NCI-H2107 (cell line): ENCODE measurements at places on chromosomes 6 and 20.

DNA sequence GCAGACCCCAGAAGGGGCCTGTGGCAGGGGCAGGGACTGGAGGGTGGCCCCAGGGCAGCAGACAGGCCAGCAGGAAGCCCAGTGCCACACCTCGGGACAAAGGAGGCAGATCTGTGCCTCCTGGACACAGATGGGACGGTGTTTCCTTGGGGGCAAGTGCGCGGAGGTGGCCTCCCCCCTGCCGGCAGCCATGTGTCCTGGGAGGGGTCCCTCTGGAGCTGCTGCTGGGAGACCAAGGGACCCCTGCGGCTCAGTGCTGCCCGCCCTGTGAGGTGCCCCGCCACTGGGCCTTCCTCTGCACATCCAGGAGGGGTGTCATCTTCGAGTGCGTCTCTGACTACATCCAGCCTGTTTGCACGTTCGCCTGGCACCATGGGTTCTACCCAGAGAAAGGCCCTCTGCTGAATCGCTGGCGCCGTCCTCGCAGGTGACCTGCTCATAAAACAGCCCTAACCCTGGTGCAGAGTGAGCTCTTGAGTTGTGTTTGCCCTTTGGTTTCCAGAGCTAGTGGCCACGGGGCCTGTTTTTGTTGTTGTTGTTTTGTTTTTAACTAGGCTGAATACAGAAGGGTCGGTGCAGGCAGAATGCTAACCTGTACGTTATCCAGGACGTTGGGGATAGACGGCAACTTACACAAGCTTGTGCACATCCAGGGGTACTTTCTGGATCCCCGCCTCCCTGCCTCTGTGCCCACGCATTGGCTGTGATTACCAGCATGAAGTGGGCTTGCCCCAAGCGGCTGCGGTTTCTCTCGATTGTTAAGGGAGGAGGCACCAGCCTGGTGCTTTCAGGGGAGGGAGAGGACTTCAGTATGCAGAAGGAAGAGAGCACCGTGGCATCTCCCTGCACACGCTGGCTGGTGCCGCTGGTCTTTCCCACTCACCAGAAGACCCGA, 1.3 kb upstream of the KCNQ2 start:
- peak; percentile 66 for DNase-seq

DNA sequence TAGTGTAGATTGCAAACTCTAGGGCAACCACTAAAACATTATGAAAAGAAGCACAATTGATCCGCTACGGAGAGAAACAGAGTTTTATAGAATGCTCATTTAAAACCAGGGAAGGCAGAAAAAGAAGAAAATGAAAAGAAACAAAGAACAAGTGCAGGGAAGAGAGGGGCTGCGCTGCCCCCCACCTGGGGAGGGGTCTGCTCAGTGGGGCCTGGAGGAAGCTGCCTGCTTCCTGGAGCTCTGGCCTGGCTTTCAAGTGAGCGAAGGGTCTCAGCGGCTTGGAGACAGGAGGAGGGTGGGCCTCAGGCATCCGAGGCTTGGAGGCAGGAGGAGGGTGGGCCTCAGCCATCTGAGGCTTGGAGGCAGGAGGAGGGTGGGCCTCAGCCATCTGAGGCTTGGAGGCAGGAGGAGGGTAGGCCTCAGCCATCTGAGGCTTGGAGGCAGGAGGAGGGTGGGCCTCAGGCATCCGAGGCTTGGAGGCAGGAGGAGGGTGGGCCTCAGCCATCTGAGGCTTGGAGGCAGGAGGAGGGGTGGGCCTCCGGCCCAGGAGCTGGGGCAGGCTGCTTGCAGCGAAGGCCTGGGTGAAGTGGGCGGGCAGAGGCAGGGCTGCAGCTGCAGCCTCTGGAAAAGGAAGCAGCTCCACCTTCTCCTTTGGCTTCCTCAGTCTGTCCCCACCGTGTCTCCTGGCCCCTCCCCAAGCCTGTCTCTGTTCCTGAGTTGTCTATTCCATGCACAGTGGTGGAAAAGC, 406.3 kb downstream of the TAF4 start:
- DNase-seq: no peak

DNA sequence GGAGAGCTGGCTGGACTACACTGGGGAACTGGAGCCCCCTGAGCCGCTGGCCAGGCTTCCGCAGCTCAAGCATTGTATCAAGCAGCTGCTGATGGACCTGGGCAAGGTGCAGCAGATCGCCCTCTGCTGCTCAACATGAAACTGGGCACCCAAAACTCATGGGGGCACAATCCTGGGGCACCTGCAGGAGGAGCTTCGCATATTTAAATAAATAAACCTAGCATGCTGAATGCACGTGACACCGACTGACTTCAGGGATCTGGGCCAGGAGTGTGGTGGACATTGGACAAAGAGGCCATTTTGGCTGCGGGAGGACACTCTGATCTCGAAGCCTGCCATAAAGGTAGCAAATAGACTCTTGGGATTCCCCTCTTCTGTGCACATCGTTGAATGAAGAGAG, 6.8 kb downstream of the SCAND1 start:
- DNase-seq: no peak

GRCh38 chr20:57713505-57713903, 3.7 kb upstream of the PMEPA1 start:
- DNase-seq: no peak

DNA sequence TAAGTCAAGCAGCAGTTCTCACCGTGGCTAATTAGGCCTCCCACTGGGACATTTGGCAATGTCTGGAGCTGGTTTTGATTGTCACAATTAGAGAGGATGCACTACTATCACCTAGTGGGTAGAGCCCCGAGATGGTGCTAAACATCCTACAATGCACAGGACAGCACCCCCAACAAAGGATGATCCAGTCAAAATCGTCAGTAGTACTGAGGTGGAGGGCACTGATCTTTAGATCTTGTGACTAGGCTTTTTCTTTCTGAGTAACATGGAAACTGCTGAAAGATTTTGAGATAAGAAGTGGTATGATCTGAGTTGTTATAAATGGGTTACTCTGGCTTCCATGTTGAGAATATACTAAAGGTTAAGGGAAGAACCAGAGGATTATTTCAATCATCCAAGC, 12.0 kb downstream of the UBD start:
- DNase-seq: no peak

DNA sequence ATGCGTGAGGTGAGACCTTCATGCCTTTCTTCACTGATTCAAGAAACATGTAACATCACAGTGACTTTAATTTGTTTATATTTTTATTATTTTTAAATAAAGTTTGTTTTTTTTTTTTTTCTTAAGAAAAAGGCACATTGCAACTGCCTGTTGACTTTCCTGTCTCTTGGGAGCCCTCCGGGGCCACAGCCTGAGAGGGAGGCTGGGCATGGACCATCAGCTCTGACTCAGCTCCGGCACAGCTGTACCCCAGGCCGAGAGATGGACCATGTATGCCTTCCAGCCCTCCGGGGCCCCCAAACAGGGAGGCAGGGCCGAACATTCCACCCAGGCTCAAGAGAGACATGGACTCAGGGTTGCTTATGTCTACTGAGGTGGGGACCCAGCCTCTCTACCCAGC, 99.9 kb downstream of the NFATC2 start:
- DNase-seq: no peak

DNA sequence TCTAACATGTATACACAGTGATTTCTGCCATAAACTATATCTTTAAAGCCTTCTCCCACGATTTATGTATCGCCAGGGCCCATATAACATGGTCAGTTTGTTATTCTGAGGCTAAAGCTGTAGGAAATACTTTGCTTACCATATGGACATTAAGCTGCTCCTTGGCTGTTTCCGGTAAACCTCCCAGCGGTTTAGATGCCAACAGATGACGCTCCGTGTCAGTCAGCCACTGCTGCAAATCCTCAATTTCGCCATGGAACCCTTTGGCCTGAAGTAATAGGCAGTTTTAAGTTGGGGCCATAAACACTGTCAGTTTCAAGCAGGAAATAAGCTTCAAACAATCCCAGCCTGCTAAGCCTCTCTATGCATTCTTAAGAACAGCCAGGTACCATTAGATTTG, 145.4 kb downstream of the DST start:
- DNase-seq: no peak

DNA sequence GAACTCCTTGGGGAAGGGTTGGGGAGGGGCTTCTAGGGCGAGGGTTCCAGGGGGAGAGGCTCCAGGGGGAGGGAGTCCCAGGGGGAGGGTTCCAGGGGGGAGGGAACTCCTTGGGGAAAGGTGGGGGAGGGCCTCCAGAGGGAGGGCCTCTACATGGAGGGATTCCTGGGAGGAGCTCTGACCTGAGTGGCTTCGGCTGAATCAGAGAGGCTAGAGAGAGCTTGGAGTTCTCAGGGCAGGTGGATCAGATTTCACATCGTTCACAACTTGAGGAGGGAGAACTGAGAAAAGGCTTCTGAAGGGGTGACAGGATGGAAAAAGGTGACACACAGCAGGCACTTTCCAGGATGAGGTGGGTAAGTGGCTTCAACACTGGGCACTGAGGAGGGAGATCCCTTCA, 49.1 kb downstream of the DAAM2 start:
- DNase-seq: no peak

- DNase-seq: no peak
Observed at GRCh38 chr6:29011276-29011734, 6.2 kb upstream of the ZNF311 start.

- DNase-seq: no peak
Observed at GRCh38 chr20:2932498-2932897, 59.2 kb downstream of the PTPRA start.

DNA sequence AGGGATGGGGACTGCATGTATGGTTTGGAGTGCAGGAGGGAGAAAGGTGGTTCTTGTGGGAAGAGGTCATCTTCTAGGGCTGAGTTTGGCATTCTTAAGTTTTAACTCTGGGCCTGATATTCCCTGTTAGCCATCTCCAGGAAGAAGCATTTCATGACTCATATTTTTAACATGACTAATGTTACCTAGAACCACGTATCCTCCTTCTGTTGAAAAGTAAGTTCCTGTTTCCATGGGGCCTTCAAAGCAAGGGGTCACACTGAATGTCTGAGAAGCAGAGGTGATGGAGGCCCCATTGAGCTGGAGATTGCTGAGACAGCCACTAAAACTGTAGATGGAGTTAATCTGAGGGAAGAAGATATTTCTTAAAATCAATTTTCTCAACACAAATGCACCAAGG, 30.2 kb downstream of the FAM229B start:
- no peak for DNase-seq

GRCh38 chr6:133945158-133945557, 7.9 kb upstream of the TBPL1 start:
- DNase-seq: no peak

GRCh38 chr6:16632101-16632500, 129.2 kb downstream of the ATXN1 start:
- no peak for DNase-seq

DNA sequence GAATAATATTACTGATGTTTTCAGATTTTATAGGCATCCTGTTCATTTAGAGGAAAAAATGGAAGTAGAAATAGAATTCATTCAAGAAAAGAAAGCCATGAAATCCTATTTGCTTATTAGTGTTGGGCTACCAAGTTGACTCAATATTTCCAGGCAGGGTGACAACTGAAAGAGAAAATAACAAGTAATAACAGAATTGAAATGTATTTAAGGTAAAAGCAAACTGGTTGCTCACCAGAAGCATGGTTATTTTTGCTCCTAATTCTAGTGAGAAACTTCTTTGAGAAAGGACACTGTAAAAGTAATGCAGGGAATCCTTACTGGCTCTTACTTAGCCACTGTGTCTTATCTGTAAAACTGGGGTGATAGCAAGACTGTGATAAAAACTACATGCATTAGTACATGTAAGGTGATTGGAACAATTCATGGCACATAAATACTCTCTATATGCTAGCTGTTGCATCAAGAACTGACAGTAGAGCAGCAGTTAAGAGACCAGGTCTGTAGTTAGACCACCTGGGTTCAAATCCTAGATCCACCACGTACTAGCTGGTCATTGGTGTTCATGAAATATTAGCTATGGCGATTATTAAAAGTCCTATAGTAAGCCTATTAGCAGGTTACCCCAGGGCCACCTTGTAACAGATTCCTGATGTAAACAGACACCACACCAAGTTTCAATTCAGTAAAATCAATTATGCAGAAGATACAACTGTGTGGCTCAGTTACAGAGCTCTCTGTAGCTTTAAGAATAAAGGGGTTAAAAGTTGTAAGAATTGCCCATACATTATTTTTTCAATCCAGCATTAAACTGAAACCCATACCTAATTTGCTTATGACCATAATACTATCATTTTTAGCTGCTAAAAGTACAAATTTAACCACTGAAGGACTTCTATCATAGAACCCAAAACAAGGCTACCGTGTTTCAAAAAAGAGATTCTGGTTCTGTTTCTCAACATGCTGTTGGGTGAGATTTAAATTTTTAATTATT, 159.2 kb upstream of the COL21A1 start:
- DNase-seq: no peak

DNA sequence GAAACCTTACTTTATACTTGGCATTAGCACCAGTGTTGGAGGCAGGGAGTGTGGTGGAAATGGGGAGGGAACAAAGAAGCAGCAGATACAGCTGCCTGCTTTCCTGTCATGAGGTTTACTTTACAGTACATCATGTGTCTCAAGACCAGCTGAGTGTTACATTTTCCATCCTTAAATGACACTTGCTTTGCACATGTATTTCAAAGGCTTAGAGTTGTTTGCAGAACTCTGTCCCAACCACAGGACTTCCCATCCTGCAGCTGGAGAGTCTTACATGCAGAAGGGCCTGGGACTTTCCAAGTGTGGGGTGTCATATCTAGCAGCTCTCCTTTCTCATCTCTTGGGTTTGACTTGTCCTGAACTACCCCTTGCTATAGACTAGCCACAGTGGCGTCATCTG, 395.9 kb downstream of the DHX35 start:
- no peak for DNase-seq

- DNase-seq: no peak
Observed at GRCh38 chr6:148682990-148683389, 63.8 kb upstream of the UST start.

DNA sequence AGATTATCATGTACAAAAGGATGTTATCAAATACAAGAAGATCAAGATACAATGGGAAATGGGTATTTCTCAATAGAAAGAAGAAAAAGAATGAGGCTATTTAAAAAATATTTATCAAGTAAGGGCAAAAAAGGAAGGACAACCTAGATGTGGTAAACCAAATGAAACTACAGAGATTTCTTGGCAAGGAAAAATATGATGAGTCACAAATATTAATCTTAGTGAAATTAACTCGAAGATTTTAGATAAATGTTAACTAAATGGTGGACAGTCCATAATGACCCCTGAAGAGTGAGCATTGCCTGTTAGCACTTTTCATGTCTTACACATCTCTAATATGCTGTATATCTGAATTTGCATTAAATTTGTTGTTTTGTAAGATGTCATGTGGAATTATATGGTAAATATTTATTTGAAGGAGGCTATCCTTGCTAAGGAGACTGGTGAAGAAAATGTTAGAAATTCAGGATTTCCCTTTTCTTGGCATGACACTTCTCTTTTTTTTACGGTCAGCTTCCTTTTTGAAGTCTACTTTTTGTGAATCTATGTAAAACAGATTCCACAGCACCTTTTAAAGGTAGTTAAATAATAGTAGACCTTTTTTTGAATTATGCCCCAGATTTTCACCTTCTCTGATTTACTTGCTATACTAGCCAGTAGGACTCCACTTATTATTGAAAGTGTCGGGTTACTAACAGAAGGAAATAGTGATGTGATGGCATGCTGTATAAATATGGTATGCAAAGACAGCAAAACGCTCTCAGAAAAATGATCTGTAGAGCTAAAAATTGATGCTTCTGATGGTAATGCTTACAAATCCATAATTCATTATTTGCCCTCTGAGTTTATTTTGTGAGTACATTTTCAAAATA, 120.5 kb downstream of the HIVEP1 start:
- no peak for DNase-seq
